CD4-positive, alpha-beta T cell treated with Interleukin-2 at 100 ng/mL for 4 hours (primary cell): ENCODE measurements at places on chromosomes 13 and 19.

DNA sequence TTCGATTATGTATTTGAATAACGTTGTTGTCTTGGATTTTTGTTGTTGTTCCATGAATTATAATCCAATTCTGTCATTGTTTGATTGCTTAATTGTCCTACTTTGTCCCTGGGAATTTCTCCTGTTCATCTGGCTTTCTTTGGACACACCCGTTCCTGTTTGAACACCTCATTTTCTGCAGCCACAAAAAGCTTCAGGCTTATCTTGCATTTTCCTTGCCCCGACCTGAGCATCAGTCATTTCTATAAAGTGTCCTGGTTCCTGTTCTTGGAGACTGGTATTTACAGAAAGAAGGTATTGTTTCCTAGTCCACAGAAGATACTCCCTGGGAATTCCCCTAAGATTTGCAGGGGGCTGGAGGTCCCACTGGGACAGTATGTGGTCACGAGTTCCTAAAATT is 731.8 kb upstream of the ARGLU1 start:
- no peak for DNase-seq

GRCh38 chr19:15253513-15253912 is 21.3 kb upstream of the EPHX3 start:
- DNase-seq: no peak

GRCh38 chr19:42080764-42081375 is 4.9 kb downstream of the ZNF574 start:
- no peak for DNase-seq

GRCh38 chr13:72820156-72820897 is 38.4 kb downstream of the PIBF1 start:
- no peak for DNase-seq

GRCh38 chr13:80040981-80041317 is 300.0 kb downstream of the SPRY2 start:
- no peak for DNase-seq

GRCh38 chr13:97237388-97237787 is 15.3 kb downstream of the MBNL2 start:
- no peak for DNase-seq

- DNase-seq: no peak
Measured at GRCh38 chr13:113769106-113769505, 10.1 kb downstream of the TMEM255B start.
